Common myeloid progenitor, CD34-positive (primary cell): ENCODE measurements at places on chromosomes 16 and 17.
A peak's percentile ranks its signal among the peaks of the same experiment; 100 is the strongest.

GRCh38 chr16:49483651-49484450 is 110.2 kb downstream of the C16orf78 start:
- no peak for DNase-seq

GRCh38 chr16:9840761-9841665 is 341.2 kb downstream of the GRIN2A start:
- no peak for DNase-seq

DNA sequence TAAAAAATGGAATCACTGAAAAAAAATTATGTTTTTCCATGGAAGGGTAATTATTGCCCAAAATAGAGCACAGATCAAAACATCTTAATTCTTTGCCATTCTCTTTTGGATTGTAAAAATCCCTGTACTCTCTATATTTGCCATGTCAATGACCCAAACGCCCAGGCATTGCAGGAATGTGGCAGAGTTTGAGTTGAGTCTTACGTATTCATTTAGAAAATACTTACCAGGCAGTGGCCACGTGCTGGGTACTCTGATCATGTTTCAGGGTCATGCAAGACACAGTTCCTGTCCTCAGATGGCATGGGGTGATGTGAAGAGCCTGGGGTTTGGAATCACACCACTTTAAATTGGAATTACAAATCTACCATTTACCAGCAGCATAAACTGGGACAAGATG is 267.7 kb downstream of the ABCC12 start:
- DNase-seq, result no peak

- no peak for DNase-seq
Observed at GRCh38 chr17:49691677-49692191, 13.8 kb upstream of the SPOP start.

DNA sequence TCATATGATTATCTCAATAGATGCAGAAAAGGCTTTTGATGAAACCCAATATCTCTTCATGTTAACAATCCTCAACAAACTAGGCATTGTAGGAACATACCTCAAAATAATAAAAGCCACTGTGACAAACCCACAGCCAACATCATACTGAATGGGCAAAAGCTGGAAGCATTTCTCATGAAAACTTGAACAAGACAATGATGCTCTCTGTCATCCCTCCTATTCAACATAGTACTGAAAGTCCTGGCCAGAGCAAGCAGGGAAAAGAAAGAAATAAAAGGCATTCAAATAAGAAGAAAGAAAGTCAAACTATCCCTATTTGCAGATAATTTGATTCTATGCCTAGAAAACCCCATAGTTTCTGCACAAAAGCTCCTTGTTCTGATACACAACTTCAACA is 999.2 kb upstream of the GOT2 start:
- DNase-seq, result no peak

DNA sequence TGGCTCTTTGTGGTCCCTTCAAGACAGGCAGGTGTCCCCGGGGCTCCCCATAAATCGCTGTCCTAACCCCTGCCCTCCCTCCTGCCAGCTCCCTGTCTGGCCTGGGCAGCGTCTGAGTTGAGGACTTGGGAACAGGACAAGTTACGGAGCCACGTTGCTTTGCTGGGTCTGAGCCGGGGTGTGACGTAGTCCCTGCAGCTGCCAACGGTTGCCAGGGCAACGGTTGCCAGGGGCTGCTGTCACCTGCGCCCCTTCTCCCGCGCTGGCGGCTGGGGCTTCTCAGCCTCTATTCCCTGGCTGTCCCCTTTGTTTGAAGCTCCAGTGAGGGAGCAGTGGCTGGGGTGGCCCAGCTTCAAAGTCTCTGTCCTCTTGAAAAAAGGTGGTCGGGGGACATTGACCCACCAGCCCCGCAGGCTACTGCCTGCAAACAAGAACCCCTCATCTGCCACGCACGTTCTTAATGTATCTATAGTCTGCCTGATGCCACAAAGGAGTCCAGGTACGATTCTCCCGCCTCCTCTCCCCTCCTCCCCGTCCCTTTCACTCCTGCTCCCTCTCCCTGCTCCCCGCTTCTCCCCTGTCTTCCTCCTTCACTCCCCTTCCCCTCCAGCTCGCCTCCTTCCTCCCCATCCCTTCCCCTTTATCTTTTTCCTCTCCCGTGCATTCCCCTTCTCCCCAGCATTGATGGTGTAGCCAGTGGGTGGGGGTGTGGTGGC is 10.9 kb downstream of the ADGRG1 start:
- DNase-seq, result peak; percentile 70

DNA sequence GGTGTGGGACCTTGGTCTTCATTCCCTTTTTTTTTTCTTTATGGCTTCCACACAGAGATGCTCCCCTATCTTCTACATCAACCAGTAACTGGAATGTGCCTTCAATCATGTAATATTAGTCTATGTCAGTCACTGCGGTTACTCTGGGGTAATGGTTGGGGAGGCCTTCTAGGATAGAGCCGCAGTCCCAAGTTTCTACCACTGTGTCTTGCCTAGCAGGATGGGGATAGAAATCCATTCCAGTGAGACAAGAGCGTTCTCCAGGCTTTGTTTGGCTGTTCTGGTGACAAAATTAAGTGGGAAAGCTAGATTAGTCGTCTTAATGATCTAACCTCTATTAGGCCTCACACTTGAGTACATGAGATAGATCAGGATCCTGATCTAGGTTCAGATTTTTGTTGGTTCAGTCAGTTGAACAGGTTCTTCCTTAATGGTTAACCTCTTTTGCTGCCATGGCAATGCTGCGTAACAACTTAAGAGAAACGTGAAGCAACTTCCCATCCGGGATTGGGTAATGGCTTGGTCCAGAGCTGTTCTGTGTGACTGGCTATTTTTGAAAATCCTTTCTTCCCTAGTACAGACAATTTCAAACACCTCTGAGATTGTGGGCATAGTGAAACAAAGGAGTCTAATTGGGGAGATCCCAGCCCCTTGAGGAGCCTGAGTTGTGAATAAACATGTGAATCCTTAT is 8.7 kb downstream of the MSL1 start:
- no peak for DNase-seq

- no peak for DNase-seq
Observed at GRCh38 chr16:70664325-70665112, 18.2 kb downstream of the IL34 start.

GRCh38 chr17:77288115-77288619 is 147.4 kb downstream of the SEC14L1 start:
- no peak for DNase-seq

DNA sequence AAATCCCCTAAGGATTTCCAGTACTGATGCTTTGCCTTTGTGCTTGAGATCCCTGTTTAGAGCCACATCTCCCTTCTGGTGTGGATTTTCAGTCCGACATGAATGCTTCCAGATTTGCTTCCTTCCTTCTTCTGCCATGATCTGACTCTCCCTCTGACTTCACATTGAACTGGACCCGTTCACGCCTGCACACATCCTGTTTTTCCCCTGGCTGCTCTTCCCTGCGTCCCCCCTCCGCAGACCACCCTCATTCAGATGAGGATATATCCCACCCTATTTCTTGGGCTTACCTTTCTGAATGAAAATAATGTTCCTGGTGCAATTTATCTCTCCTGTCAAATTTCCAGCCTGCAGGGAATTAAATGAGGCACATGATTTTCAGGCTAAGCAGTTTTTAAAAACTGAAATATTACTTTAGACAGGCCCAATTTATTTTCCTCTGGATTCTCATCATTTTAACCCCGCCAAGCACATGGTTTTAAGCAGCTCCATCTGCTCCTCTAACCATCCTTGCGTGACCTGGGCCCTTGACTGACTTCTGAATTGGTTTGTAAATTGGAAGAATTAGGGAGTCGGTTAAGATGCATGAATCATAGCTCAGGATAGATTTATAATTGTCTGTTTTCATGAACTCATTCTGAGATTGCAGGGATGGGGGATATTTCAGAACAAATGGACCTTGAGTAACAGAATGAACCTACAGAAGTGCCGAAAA is 59.2 kb downstream of the BMERB1 start:
- DNase-seq, result no peak

GRCh38 chr16:4190086-4190485 is 51.8 kb downstream of the SRL start:
- DNase-seq, result no peak

DNA sequence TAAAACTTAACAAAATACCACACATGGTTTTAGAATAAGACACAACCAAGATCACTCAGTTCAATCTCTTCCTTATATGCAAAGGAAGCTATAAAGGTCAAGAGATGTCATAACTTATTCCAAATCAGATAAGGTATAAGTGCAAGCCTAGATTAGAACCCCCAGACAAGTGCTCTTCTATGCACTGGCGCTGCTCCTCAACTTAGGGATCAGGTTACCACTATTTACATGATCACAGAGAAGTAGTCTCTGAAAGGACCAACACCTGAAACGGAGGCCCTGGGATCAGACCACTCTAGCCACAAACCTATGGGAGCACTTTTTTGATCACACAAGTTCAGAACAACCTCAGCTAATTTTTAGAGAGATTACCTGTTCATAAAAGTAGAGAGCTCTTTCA is 16.6 kb downstream of the COPS3 start:
- no peak for DNase-seq

GRCh38 chr17:49051269-49051668 is 54.1 kb downstream of the IGF2BP1 start:
- no peak for DNase-seq

DNA sequence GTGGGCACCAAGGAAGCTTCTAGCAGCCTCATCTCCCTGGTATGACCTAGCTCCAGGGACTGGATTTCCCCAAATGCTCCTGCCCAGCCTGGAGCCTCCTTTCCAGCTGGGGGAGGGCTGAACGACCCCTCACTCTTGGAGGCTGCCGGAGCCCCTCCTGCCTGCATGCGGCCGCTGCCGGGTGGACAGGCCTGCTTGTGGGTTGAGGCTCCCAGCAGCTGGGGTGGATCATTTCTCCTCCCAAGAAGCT is 213.6 kb downstream of the SEC14L1 start:
- DNase-seq, result no peak

DNA sequence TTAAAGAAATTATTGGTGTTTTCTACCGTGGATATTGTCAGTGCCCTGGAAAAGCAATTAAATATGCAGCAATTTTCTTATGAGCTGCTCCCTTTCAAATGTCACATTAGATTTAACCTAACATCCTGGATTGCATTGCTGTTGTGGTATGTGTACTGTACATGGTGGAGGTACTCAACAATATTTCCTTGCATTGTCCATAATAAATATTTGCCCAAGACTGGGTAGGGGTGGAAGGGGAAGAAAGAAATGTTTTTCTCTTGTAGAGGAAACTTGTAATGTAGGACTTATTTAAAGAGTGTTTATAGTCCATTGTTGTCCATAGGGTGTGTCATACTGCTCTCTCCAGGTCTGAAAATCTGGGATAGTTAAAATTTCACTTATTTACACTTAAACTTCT is 346.2 kb upstream of the TBX2 start:
- DNase-seq, result no peak

DNA sequence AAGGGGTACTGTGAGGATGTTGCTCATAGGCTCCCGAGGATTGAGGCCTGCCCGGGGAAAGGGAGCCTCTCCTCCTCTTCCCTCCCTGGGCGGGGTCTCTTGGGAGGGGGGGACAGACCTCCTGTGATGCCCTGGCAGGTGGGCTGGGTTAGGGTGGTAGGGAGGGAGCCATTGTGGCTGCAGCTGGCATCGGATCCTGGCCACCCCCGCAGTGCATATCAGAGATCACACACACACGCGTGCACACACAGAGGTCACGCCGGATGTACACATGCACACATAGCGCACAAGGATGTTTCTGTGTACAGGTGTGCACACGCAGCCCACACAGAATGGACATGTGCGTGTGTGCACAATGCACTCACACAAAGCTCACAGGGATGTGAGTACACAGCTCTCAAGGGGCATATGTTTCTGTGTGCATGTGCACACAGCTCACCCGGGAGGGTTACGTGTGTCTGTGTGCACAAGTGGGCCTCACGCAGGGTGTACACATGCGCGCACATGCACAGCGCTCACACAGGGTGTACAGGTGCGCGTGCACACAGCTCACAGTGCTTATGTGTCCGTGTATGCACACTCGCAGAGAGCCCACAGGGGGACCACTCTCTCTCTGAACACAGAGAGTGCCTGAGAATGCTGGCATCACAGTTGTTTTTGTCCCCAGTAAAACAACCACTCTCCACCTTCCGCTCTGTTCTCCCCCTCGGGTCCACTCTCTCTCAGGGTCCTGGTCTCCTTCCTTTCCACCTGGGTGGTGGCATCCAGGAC is 2.4 kb downstream of the GJD3 start:
- no peak for DNase-seq
